Glomerular endothelial cell (primary cell): ENCODE measurements at places on chromosomes 7 and 10. TPM values are rescaled to one million over a fixed set of nuclear protein-coding genes. Genes with fewer than 3 reads are reported as not detected.

Gene SH2D4B
- 0.23 TPM in 1 of 2 replicates, not detected in the other for total RNA-seq

Gene HYAL4
- 0.18 TPM in 1 of 2 replicates, not detected in the other for total RNA-seq

Gene SLC29A4
- total RNA-seq: 3.8 and 6.2 TPM in 2 replicates

Gene LRGUK
- 0.18 and 0.34 TPM in 2 replicates for total RNA-seq

Gene TAS2R4
- 0.29 and 0.58 TPM in 2 replicates for total RNA-seq

Gene CAPZA2
- total RNA-seq: 111 and 128 TPM in 2 replicates

Gene ELOVL3
- not detected in 2 replicates for total RNA-seq

Gene EMX2
- total RNA-seq: 1.3 TPM in 1 of 2 replicates, not detected in the other

Gene TRIM73
- total RNA-seq: 0.34 and 2.6 TPM in 2 replicates

Gene PANK1
- total RNA-seq: 4.4 and 9.1 TPM in 2 replicates

Gene CDK14
- total RNA-seq: 3.9 and 8.3 TPM in 2 replicates

Gene ELN
- 0.35 and 1.8 TPM in 2 replicates for total RNA-seq

Gene SFRP5
- total RNA-seq: not detected in 2 replicates

Gene ASAH2B
- 2.3 TPM in 2 replicates for total RNA-seq

Gene TMEM270
- total RNA-seq: not detected in 2 replicates

Gene BEND7
- 13.8 and 18.3 TPM in 2 replicates for total RNA-seq

Gene UCN3
- not detected in 2 replicates for total RNA-seq

Gene FBH1
- 73.8 and 84.5 TPM in 2 replicates for total RNA-seq

Gene SPDYE9
- total RNA-seq: not detected in 2 replicates

Gene SCIN
- total RNA-seq: 0.35 and 0.58 TPM in 2 replicates

Gene TMEM120A
- 15.7 and 18.6 TPM in 2 replicates for total RNA-seq

Gene MEIG1
- total RNA-seq: not detected in 2 replicates

Gene INHBA
- 20.2 and 53.6 TPM in 2 replicates for total RNA-seq

Gene CPED1
- 2.0 and 2.3 TPM in 2 replicates for total RNA-seq

Gene CALHM3
- not detected in 2 replicates for total RNA-seq

Gene OR2A12
- not detected in 2 replicates for total RNA-seq

Gene FOXI2
- not detected in 2 replicates for total RNA-seq

Gene STEAP1
- 1.5 and 5.5 TPM in 2 replicates for total RNA-seq

Gene TMEM196
- not detected in 2 replicates for total RNA-seq

Gene BTAF1
- 16.7 and 24.0 TPM in 2 replicates for total RNA-seq

Gene ANK3
- total RNA-seq: 7.9 and 12.9 TPM in 2 replicates

Gene CADPS2
- 12.4 and 13.8 TPM in 2 replicates for total RNA-seq

Gene TSPAN15
- total RNA-seq: 189 and 426 TPM in 2 replicates

Gene LLCFC1
- not detected in 2 replicates for total RNA-seq

Gene CALML3
- not detected in 2 replicates for total RNA-seq

Gene TMEM236
- total RNA-seq: 0.18 and 0.48 TPM in 2 replicates

Gene FBXO24
- not detected in 2 replicates for total RNA-seq

Gene HPSE2
- not detected in 2 replicates for total RNA-seq

Gene FKBP6
- not detected in 2 replicates for total RNA-seq

Gene DLX5
- total RNA-seq: not detected in 2 replicates

Gene TMEM184A
- total RNA-seq: 0.64 and 0.68 TPM in 2 replicates

Gene WDR86
- total RNA-seq: 1.5 and 4.3 TPM in 2 replicates

Gene TNRC18
- total RNA-seq: 70.9 and 99.1 TPM in 2 replicates

Gene ATOH7
- total RNA-seq: not detected in 2 replicates

Gene TRIM50
- total RNA-seq: not detected in 2 replicates

Gene ITGB8
- 6.3 and 13.9 TPM in 2 replicates for total RNA-seq

Gene AQP1
- 0.82 and 6.9 TPM in 2 replicates for total RNA-seq

Gene EPHB6
- total RNA-seq: 3.5 and 3.8 TPM in 2 replicates

Gene MOGAT3
- not detected in 2 replicates for total RNA-seq

Gene GHITM
- total RNA-seq: 111 and 140 TPM in 2 replicates

Gene DNAJC30
- 4.6 and 5.4 TPM in 2 replicates for total RNA-seq

Gene SLC13A1
- not detected in 2 replicates for total RNA-seq

Gene NUTM2D
- total RNA-seq: 3.0 and 3.9 TPM in 2 replicates

Gene GATAD1
- 17.8 and 24.8 TPM in 2 replicates for total RNA-seq

Gene ASIC3
- 0.15 and 1.6 TPM in 2 replicates for total RNA-seq

Gene CFTR
- not detected in 2 replicates for total RNA-seq

Gene UBE2D4
- total RNA-seq: 11.6 and 21.4 TPM in 2 replicates

Gene SDK1
- 1.5 and 2.3 TPM in 2 replicates for total RNA-seq

Gene VIPR2
- total RNA-seq: not detected in 2 replicates
